ENCODE measurements at places on chromosomes 5 and 9. TPM values are rescaled to one million over a fixed set of nuclear protein-coding genes. Genes with fewer than 3 reads are reported as not detected.
A peak's percentile ranks its signal among the peaks of the same experiment; 100 is the strongest.

The POU5F2 gene
- total RNA-seq, result 0.72 TPM

The CDC20B gene
- total RNA-seq, result not detected

The S1PR3 gene
- total RNA-seq, result 2.7 TPM

The RGS7BP gene
- not detected for total RNA-seq

GRCh38 chr5:167699432-167699831 lies 592.0 kb upstream of the WWC1 start:
- DNase-seq, result peak; percentile 98

- DNase-seq, result no peak
These were observed 223.9 kb upstream of the DMRT1 start for GRCh38 chr9:617445-618085.

DNA sequence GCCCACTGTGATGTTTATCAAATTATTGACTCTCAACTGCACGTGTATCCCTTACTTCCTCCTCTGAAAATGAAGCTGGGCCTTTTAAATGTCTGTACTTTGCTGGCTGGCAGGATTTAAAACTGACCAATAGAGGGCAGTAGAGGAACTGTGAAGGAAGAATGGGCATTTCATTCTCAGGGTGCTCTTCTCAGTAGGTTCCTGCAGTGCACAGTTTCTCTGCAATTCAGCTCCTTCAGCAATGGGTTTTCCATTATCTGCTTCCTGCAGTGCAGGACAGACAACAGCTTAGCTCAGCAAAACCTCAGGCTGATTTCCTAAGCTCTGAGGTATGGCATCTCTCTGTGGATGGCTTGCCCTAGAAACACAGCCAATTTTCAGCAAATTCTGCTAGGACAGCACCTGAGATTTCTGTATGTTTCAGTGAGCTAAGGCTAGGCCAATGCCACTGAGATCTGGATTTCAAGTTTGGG lies 298.4 kb upstream of the PRDM9 start:
- peak; percentile 76 for DNase-seq

DNA sequence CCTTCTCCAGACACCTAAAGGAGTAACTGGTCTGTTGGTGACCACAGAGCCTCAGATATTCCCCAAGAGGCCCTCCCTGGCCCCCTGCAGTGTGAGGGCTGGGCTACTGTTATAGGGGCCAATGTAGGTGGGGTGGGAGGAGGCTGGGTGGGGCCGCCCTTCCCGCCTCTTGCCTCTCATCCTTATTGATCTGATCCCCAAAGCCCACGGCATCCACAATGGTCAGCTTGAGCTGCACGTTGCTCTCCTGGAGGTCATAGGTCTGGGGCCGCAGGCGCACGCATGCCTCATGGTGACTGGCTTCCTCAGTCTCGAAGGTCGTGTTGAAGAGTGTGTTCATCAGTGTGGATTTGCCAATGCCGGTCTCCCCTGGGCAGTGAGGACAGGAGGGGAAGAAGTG lies 13.0 kb downstream of the SEPTIN8 start:
- no peak for DNase-seq

- no peak for DNase-seq
These were observed 247.4 kb downstream of the ARL15 start for GRCh38 chr5:54062958-54063357.

GRCh38 chr9:115032296-115032695 lies 85.7 kb downstream of the TNC start:
- DNase-seq, result no peak

- peak; percentile 78 for DNase-seq
These were observed 104.2 kb upstream of the RASEF start for GRCh38 chr9:83167126-83167525.

Measured in MCF 10A (cell line).